Activated CD8-positive, alpha-beta memory T cell treated with anti-CD3 and anti-CD28 coated beads, Interleukin-2, amount 10 ng/mL, durations not matched to agents 7 days and 5 days (primary cell): ENCODE measurements at places on chromosomes 16 and 17. TPM values are rescaled to one million over a fixed set of nuclear protein-coding genes. Genes with fewer than 3 reads are reported as not detected.

TP53TG3C gene
- not detected for total RNA-seq

SULT1A2 gene
- not detected for total RNA-seq

GRCh38 chr16:65728167-65728566 lies 606.3 kb upstream of the CDH11 start:
- H3K27me3 ChIP-seq, result no peaks in the 10 kb centered on the region
- DNase-seq, result no peak
- H3K36me3 ChIP-seq, result no peaks in the 10 kb centered on the region
- H3K4me1 ChIP-seq, result no peaks in the 10 kb centered on the region

DNA sequence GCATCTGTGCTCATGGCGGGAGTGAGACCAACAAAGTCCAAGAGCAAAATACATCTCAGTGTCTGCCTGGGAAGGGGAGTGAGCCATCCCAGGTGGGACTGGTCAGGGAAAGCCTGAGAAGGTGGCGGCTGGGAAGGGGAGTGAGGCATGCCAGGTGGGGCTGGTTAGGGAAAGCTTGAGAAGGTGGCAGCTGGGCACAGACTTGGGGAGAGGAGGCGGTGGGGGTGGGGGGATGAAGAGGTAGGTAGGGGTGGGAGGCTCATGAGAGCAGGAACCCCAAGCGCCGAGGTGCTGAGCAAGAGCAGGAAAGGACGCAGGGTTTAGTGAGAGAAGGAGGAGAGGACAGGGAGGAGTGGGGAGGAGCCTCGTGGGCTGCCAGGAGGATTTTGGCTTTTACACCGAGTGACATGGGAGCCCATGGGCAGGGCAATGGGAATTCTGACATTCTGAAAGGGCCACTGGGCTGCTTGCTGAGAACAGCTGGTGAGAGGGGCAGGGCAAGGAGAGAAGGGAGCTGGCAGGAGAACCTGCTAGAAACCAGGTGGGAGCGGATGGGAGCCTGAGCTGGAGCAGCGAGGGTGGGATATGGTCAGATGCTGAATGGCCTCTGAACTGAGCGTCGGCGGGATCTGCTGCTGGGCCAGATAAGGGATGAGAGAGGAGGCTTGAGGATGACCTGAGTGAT lies 256.1 kb upstream of the RPL38 start:
- no peak overlapping the region for H3K27ac ChIP-seq
- H3K36me3 ChIP-seq, result no peaks in the 10 kb centered on the region
- H3K27me3 ChIP-seq, result peaks cover 18% of the 10 kb centered on the region
- H3K4me1 ChIP-seq, result no peaks in the 10 kb centered on the region
- peak; percentile 21 for DNase-seq

DNA sequence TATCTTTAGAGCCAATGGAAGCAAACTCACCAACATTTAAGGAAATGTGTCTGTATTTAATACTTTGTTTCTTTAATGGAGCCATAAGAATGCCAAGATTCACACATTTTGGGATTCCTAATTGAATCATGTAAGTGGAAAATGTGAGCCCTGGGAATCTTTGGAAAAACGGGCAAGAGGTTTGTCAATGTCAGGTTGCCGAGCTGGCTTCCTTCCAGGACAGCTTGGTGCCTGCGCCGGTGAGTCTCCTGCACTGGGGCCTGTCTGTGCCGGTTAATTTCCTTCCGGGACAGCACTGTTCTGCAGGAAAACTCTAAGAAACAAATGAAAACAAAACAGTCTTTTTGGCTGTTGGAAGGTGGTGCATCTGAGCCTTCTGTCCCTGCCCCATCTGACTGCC lies 210.6 kb downstream of the HAPSTR1 start:
- no peak for DNase-seq
- no peak overlapping the region for H3K4me3 ChIP-seq
- no peak overlapping the region for H3K27ac ChIP-seq
- H3K27me3 ChIP-seq, result no peaks in the 10 kb centered on the region
- no peaks in the 10 kb centered on the region for H3K36me3 ChIP-seq
- no peaks in the 10 kb centered on the region for H3K4me1 ChIP-seq

GRCh38 chr17:29571883-29572681 lies 3.6 kb downstream of the TP53I13 start:
- no peaks in the 10 kb centered on the region for H3K27me3 ChIP-seq
- no peak for DNase-seq
- H3K4me1 ChIP-seq, result peaks cover 10% of the 10 kb centered on the region
- H3K4me3 ChIP-seq, result no peak overlapping the region

DNA sequence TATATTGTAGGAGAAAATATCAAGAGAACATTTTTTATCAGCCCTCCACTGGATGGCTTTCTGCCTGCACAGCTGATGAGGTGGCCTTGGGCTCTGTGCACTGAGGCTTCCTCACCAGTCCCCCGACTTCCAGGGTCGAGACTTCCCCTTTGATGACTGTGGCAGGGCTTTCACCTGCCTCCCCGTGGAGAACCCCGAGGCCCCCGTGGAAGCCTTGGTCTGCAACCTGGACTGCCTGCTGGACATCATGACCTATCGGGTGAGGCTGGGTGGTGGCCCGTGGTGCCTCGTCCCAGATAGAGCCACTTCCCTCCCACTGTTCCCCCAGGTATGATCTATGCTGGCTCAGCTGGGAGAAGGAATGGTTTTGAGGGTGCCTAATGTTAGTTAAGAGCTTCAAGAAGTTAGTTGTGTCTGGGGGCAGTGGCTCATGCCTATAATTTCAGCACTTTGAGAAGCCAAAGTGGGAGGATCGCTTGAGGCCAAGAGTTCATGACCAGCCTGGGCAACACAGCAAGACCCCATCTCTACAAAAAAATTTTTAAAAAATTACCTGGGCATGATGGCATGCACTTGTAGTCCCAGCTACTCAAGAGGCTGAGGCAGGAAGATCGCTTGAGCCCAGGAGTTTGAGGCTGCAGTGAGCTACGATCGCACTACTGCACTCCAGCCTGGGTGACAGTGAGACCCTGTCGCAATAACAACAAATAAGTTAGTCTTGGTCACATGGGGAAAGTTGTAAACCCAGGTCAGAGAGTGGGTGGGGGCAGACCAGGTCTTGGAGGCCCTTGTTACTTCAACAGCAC lies 11.8 kb downstream of the FCSK start:
- DNase-seq, result no peak
- no peaks in the 10 kb centered on the region for H3K27me3 ChIP-seq
- H3K27ac ChIP-seq, result no peak overlapping the region
- H3K36me3 ChIP-seq, result no peaks in the 10 kb centered on the region

DNA sequence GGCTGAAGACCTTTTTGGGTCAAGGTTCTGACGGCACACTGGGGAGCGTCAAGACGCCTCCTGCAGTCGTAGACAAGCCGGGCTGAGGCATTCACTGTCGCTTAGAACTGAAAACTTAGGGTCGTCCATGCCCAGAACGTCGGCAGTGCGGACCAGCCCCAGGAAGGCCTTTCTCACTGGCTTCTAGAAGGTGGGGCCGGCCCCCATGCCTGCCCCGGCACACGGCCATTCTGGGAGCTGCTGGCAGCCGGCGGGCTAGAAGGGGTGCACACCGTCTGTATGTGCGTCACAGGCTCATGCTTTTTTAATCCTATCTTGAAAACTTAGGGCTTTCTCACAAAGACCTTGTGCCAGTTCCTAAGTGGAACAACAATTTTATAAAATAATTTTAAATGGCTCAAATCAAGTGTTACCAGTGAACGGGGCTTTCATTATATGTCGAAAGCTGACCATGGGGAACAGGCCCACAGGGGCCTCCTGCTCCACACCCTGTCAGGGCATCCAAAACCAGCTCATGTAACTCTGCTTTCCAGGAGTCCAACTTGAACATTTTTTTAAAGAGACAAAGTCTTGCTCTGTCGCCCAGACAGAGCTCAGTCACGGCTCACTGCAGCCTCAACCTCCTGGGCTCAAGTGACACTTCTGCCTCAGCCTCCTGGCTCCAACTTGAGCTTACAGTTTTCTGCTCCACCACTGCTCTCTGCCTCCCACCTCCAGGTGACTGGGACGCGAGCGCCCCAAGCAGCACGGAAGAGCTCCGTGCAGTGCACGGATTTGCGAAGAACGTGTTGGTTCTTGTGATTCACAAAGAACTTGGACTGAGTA lies 111.2 kb downstream of the ANKRD11 start:
- H3K27ac ChIP-seq, result no peak overlapping the region
- no peak overlapping the region for H3K4me3 ChIP-seq
- H3K36me3 ChIP-seq, result peaks cover 31% of the 10 kb centered on the region
- no peaks in the 10 kb centered on the region for H3K27me3 ChIP-seq
- peaks cover 71% of the 10 kb centered on the region for H3K4me1 ChIP-seq
- DNase-seq, result no peak

GRCh38 chr16:66549284-66550131 lies at the start of gene TK2:
TK2 (minus strand) TSS chr16:66550122; CDS start chr16:66550061, 61 bp downstream.
- peak within 1 kb of the TSS; percentile 80 for H3K4me3 ChIP-seq
- peak within 1 kb of the TSS; percentile 96 for H3K27ac ChIP-seq

DNA sequence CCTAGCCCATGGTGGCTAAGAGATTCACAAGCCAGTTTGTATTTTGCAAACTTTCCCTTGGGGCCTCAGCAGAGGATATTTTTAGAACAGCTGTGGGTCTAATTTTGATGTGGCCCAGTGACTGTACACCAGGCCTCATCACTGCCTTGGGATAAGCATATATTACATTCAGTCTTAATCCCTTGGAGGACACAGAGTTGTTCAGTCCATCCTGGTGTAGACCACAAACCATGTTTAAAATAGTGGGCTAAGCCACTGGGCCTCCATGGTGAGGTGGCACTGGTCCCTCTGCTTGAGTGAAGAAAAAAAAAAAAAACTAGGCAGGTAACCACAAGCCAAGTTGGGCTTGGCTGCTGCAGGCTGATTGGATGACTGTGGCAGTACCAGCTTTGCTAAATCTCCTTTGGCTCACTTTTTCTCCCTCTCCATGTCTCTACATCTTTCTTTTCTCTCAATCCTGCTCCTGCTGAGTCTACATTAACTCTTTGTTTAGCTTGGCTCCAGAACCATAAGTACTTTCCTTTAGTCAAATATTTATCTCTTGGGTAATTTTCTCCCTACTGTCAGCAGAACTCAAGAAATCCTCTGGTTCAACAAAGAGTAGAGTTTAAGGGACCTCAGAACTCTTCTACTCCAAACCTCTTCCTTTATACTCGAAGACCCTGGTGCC lies 120.0 kb upstream of the TBX2 start:
- peaks cover 2% of the 10 kb centered on the region for H3K36me3 ChIP-seq
- H3K27me3 ChIP-seq, result no peaks in the 10 kb centered on the region
- no peak overlapping the region for H3K27ac ChIP-seq
- DNase-seq, result no peak
- no peak overlapping the region for H3K4me3 ChIP-seq

DNA sequence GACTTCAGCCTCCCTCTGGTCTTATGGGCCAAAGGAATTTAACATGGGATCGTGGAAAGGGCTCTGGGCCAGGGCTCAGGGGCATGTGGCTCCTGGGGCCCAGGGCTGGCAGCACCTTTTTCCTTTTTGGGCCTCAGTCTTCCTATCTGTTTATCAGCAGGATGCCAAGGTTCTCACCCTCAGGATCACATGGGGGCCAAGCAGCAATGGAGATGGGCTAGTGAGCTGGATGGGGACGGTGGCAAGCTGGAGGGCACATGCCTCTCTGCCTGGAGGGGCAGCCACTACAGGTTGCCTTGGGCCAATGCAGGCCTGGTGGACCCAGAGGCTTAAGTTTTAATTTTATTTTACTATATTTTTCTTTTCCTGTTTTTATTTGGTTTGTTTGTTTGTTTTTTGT lies 95.4 kb downstream of the CYLD start:
- peaks cover 29% of the 10 kb centered on the region for H3K27me3 ChIP-seq
- DNase-seq, result no peak
- H3K36me3 ChIP-seq, result no peaks in the 10 kb centered on the region

DNA sequence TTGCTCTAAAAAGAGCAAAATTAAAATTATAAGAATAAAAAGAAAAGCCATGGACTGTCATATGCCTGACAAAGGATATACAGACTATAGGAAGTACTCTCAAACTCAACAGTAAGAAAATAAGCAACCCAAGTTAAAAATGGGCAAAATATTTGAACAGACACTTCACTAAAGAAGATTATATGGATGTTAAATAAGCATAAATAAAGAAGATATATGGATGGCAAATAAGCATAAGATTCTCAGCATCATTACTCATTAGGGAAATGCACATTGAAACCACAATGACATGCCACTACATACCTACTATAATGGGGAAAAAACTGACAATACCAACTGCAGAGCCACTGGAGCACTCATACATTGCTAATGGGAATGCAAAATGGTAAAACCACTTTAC lies 14.9 kb upstream of the BEAN1 start:
- H3K36me3 ChIP-seq, result peaks cover 8% of the 10 kb centered on the region
- H3K4me3 ChIP-seq, result no peak overlapping the region
- H3K27me3 ChIP-seq, result no peaks in the 10 kb centered on the region
- peaks cover 19% of the 10 kb centered on the region for H3K4me1 ChIP-seq

GRCh38 chr16:74521691-74522090 lies 85.2 kb downstream of the GLG1 start:
- H3K4me1 ChIP-seq, result no peaks in the 10 kb centered on the region
- no peak overlapping the region for H3K27ac ChIP-seq
- no peak overlapping the region for H3K4me3 ChIP-seq
- peaks cover 34% of the 10 kb centered on the region for H3K36me3 ChIP-seq
- no peaks in the 10 kb centered on the region for H3K27me3 ChIP-seq

GRCh38 chr16:476039-476438 lies 50.6 kb downstream of the RAB11FIP3 start:
- no peak overlapping the region for H3K4me3 ChIP-seq
- H3K27ac ChIP-seq, result no peak overlapping the region
- no peaks in the 10 kb centered on the region for H3K27me3 ChIP-seq
- no peaks in the 10 kb centered on the region for H3K4me1 ChIP-seq

DNA sequence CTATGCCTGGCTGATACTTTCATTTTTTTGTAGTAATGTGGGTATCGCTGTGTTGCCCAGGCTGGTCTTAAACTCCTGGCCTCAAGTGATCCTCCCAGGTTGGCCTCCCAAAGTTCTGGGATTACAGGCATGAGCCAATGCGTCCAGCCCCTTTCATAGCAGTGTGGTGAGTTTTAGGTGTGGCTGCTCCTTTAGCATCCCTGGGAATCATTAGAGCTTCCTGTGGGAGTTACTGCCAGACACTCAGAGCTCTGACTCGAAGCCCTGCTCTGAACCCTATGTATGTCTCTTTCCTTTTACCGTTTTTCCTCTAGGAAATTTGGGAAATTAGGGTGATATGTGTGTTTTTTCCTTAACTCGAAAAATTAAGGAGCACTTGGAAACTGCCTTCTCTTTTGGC lies 44.5 kb downstream of the NDE1 start:
- no peak overlapping the region for H3K27ac ChIP-seq
- DNase-seq, result no peak
- H3K27me3 ChIP-seq, result no peaks in the 10 kb centered on the region
- H3K4me3 ChIP-seq, result no peak overlapping the region
- H3K36me3 ChIP-seq, result peaks cover 56% of the 10 kb centered on the region

DNA sequence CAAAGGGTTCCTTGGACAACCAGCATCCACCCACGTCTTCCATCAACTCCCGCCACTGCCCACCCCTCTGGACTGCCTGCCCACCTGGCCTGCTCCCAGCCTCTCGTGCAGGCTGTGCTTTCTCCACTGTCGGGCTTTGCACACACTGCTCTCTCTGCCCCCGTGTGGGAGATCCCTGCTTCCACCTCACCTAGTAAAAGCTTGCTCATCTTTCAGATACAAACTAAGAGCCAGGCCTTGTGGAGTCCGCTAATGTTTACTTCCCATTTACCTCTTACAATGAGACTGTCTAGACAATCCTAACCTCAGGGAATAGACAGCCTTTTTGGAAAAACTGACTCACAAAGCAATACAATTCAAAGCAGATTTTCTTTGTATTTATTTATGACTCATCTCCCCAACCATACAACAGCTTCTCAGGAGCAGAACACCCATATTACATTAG lies 67.6 kb downstream of the USP31 start:
- no peak overlapping the region for H3K4me3 ChIP-seq
- no peaks in the 10 kb centered on the region for H3K27me3 ChIP-seq
- peaks cover 11% of the 10 kb centered on the region for H3K36me3 ChIP-seq
- no peak for DNase-seq
- H3K27ac ChIP-seq, result no peak overlapping the region
- peaks cover 4% of the 10 kb centered on the region for H3K4me1 ChIP-seq
